A549 treated with CORT108297 at 1 μM for 4 hours (cell line): ENCODE measurements at places on chromosomes 7 and 10. TPM values are rescaled to one million over a fixed set of nuclear protein-coding genes. Genes with fewer than 3 reads are reported as not detected.

MLXIPL gene
- 0.45 to 2.1 TPM (median 1.1 TPM) in 5 replicates for total RNA-seq

TEX36 gene
- not detected in 5 replicates for total RNA-seq

KCND2 gene
- not detected in 5 replicates for total RNA-seq

RAPGEF5 gene
- total RNA-seq = 0.03 to 0.12 TPM (median 0.07 TPM) in 5 replicates
